ENCODE measurements at places on chromosomes 13 and 19. TPM values are rescaled to one million over a fixed set of nuclear protein-coding genes. Genes with fewer than 3 reads are reported as not detected.

DPY19L3 gene
- total RNA-seq, result 31.0 TPM

C5AR2 gene
- 1.2 TPM for total RNA-seq

PSG7 gene
- total RNA-seq, result not detected

ZNF177 gene
- total RNA-seq, result 0.87 TPM

All from pancreas (tissue), 10 donors.